ENCODE measurements at places on chromosomes 6 and 20.

- peak; percentile 48 for DNase-seq
Observed at GRCh38 chr6:127182501-127182900, 64.0 kb downstream of the RSPO3 start.

- peak; percentile 91 for DNase-seq
Observed at GRCh38 chr20:54643761-54644160, 168.4 kb downstream of the DOK5 start.

DNA sequence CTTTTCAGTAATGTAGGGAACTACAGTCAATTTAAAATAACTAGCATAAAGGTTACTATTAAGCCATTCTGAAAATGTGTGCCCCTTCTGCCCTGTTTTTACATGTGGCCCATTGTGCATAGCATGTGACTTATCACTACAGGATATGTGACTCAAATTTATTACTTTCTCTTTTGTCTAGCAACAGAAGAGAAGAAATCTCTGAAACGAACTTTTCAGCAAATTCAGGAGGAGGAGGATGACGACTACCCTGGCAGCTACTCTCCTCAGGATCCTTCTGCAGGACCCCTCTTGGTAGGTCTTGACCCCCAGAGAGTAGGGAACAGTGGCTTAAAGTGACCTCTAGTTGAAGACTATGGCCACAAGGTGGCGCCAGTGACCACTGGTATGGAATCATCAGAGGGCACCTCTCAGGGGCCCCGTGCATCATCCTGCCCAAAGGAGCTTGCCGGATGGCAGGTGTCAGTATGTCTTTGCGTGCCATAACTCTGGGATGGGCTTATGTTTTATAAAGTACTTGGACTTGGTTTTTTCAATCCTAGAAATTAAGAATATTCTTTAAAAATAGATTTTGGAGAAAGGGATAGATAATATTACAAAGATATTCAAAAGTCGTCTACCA lies 23.9 kb downstream of the RPRD1B start:
- DNase-seq = peak; percentile 75

DNA sequence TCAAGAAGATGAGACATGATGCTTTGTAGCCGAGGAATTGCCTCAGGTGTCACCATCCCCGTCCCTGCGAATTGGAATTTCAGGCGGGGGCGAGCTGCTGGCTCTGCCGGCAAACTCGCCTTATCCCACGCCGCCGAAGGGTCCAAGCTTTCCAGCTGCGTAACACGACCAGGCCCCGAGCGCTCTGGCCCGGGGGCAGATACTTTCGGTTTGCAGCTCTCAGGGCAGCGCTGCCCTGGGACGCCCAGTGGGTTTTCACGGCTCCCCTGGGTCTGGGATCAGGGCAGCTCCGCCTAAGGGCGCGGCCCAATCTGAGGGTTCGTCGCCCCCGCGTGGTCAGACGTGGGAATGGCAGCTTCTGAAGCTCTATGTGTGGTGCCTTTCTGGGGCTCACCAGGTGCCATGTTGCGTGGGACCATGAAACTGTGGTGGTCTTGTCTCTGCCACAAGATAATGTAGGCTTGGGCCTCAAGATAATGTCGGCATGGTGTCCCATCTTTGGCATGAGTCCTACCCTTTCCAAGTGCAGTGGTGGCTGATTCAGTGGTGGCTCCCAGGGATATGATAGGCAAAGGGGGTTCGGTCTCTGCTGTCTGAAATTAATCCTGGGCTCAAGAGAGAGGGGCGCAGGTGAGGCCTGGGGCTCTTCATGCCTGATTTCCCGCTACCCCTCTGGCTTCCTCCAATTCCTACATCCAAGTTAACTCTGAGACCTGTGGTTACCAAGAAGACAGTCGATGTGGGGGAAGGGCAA lies 21.0 kb downstream of the PIGT start:
- peak; percentile 82 for DNase-seq

DNA sequence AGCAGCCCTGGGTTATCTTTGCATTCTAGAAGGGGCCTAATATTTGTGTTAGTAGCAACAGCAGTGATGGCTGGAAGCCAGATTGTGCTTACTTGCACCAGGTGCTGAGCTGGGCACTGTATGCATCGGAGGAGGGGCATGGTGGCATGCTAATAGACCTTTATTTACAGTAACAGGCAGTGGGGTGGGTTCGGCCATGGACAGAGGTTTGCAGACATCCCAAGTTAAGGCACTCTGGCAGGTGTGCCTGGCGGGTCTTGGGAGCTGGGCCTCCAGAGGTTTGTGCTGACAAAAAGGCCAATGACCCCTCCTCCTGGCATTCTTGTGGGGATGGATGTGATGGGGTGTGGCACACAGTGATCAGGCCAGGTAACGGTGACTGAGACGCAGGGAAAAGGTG lies 39.0 kb upstream of the CD93 start:
- DNase-seq = no peak

DNA sequence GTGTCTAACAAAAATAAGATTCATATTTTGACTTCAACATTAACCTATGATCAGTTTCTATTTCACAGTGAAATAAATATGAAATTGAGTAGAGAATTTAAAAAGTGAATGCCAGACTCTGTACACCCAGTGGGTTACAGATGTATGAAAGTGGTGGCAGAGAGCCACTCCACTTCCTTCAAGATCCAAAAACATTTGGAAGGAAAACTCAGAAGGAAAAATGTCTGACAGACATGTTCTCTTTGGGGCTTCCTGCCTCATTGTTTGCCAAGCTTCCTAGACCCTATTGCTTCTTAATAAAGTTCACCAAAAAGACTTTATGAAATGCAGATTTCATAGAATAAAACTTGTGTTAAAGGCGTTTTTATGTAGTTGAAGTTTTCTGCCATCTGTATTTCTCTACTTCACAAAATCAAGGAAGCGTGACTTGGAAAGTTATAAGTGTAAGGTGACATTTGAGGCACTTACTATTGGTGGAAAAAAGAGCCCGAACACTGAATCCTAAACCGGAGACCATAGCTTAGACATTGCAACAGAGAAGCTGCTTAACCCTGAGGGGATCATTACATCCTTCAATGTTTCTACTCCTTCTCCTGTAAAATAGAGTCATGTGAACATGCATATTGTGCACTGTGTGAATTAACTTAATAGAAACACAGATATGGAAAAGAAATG lies 12.8 kb downstream of the HMGCLL1 start:
- no peak for DNase-seq

DNA sequence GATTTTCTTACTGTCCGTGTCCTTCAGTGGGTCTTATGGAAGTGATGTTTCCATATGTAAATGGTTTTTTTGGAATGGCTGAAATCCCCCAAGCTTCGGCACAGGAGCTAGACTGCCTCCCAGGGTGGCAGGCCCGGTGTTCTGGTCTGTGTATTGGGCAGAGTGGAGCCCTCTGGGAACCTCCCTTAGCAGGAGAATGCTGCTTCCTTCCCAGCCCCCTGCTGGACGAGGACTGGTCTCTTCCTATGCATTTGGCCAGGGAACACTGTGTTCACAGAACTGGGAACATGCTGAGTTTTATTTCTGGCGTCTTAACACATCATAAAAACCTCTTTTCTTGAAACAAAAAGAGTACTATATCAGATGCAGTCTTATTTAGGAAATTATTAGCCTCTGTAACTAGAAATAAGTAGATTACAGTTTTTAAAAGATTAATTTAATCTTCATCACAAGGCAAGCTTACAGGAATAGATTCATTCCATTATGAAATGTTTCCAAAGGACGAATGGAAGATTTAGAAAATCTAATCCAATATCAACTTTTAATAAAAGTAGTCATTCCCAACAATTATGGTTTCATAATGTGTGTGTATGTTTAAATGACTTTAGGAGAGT lies 56.6 kb downstream of the SYTL3 start:
- peak; percentile 41 for DNase-seq

DNA sequence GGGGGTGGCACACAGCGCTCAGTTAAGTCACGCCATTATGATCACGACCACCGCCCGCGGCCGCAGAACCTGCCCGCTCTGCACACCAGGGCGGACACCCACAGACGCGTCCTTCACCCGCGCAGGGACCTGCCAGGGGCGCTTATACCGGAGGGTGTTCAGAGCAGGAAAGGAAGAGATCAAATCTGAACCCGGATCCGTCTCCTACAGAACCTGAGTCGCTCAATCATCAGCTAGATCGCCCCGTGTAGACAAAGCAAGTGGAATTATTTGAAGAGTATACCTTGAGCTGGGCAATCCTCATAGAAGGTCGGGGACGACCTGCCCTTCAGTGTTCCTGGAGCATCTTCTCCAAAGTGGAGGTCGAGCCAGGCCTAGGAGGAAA lies 14.4 kb upstream of the ZNF217 start:
- no peak for DNase-seq

DNA sequence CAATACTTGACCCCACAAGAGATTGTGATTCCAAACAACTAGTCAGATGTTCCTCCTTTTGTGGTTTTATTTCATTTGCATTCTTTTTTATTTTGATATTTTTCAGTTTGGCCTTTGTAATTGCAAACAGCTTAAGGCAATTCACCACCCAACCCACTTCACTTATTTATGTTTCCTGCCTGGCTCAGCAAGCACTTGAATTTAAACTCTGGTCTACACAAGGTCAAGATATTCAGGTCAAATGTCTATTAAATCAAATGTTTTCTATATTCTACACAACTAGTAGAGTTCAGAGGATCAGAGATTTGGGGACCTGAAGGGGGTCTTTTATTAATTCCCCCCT lies 100.1 kb downstream of the SGK1 start:
- no peak for DNase-seq

- no peak for DNase-seq
Observed at GRCh38 chr20:8515810-8516435, 383.9 kb downstream of the PLCB1 start.

- DNase-seq = no peak
Observed at GRCh38 chr6:109076377-109076776, 18.3 kb downstream of the SESN1 start.

DNA sequence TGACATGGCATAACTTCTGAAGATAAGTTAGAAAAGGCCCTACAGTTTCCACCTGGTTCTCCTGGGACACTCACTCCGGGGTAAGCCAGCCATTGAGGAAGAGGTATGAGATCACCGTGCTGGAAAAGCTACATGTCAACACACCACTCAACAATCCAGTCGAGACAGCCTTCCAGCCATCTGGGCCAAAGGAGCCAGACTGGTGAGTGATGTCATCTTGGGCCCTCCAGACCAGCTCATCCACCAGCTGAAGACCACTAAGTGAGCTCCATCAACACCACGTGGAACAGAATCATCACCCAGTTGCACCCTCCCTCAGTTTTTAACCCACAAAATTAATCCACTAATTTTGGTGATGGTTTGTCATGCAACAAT lies 32.3 kb upstream of the RSPO4 start:
- DNase-seq = no peak

DNA sequence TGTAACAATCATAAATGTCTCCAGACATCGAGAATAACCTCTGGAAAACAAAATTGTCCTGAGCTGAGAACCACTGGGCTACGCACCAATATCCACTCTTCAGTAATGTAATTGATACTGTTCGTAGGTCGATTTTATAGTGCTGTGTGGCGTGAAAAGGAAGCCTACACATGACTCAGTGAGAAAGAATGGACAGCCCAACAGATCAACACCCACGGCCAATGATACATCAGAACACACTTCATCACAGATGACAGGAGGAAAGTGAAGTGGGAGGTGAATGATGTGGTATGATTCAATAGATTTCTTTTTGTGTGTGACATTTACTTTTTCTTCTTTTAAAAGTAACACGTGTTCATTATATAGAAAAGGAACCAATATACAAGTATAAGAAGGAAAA lies 93.5 kb downstream of the RPS12 start:
- peak; percentile 85 for DNase-seq

- no peak for DNase-seq
Observed at GRCh38 chr6:6901205-6901719, 206.5 kb upstream of the RREB1 start.

GRCh38 chr6:20669571-20670314 lies 135.5 kb downstream of the CDKAL1 start:
- no peak for DNase-seq

DNA sequence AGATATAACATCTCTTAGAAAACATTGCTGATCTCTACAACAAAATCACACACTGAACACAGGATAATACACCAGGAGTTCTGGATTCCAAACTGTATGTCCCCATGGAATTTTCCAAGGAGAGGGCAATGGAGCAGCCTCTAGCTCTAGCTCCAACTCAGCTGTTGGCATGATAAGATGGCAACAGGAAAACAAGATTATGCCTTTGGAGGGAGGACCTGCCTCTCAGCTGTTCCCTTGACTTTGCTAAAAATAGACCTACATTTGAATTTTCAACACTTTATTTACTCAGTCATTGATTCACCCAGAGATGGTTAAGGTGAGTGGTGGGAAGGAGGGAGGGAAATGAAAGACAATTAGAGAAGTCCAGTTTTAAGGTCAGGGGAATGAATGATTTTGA lies 246.7 kb downstream of the ALDH8A1 start:
- DNase-seq = no peak

DNA sequence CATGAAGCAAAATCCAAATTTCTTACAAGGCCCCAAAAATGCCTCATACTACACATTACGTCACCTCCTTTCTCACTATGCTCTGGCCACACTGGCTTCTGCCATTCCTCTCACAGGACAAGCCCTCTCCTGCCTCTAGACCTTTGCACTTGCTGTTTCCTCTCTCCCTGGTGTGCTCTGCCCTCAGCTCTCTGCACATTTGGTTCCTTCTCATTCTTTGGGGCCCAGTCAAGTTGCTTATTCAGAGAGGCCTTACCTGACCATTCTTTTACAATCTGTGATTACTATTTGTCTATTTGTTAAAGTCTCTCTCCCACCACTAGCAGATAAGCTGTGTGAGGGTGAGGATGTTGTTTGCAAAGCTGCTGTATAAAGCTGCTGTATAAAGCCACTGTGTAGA lies 15.4 kb upstream of the GSTA4 start:
- DNase-seq = no peak

DNA sequence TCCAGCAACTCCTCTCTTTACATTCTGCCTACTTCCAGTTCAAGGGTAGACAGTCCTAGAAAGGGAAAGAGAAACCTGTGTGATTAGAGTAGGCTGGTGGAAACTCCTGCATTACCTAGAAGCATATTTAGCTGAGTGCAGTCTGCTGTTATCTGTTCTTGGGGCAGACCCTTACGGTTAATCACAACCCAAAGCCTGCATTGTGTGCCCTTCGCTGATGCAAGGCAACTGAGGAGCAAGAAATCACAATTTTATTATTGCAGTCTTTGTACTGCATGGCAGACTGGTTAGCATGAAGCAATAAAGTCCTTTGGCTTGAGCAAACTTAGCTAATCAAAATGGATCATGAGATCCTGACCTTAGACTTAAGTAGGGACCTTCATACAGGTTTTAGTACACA lies 1.5 kb upstream of the GOPC start:
- DNase-seq = no peak

- DNase-seq = no peak
Observed at GRCh38 chr6:65979120-65979519, 272.1 kb upstream of the EYS start.

Data from fibroblast of lung (primary cell).